ENCODE measurements at places on chromosomes 13 and 19. TPM values are rescaled to one million over a fixed set of nuclear protein-coding genes. Genes with fewer than 3 reads are reported as not detected.

DACH1 gene
- not detected for total RNA-seq

SCEL gene
- total RNA-seq = not detected

VN1R4 gene
- not detected for total RNA-seq

UTP14C gene
- total RNA-seq = 14.9 TPM

ZNF181 gene
- total RNA-seq = 4.3 TPM

CERS4 gene
- not detected for total RNA-seq

GNA15 gene
- total RNA-seq = not detected

AMER2 gene
- not detected for total RNA-seq

ZNF221 gene
- 4.7 TPM for total RNA-seq

ZNF100 gene
- total RNA-seq = 4.2 TPM

PTPRH gene
- total RNA-seq = 0.56 TPM

MISP gene
- not detected for total RNA-seq

CD320 gene
- total RNA-seq = 69.0 TPM

OR10H1 gene
- not detected for total RNA-seq

PSG1 gene
- 4.9 TPM for total RNA-seq

INSL3 gene
- total RNA-seq = not detected

LIM2 gene
- total RNA-seq = not detected

CASP14 gene
- not detected for total RNA-seq
